Activated naive CD4-positive, alpha-beta T cell treated with anti-CD3 and anti-CD28 coated beads, Interleukin-2, amount 50 U/mL, for 16 hours (primary cell): ENCODE measurements at places on chromosomes 4 and X.

- no peak for DNase-seq
Measured at GRCh38 chrX:103666202-103667107, 20.0 kb downstream of the MORF4L2 start.

DNA sequence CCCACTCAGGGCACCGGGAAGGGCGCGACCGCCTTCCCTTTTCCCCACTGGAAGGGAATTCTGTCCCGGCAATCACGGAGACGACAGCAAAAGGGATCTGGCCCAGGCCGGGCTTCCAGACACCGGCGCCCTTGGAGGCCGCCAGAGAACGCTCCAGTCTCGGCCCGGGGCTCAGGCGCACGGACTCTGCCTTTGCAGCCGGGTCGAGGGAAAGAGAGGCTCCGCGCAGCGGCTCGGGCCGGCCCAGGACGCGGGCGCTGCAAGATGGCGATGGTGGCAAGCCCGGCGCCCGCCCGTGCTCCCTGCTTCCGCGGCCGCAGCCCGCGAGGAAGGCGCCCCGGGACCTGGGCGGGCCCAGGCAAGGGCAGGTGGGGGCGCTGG, 1.1 kb downstream of the CTBP1 start:
- no peak for DNase-seq

GRCh38 chr4:148445860-148446330, 3.7 kb upstream of the NR3C2 start:
- no peak for DNase-seq

DNA sequence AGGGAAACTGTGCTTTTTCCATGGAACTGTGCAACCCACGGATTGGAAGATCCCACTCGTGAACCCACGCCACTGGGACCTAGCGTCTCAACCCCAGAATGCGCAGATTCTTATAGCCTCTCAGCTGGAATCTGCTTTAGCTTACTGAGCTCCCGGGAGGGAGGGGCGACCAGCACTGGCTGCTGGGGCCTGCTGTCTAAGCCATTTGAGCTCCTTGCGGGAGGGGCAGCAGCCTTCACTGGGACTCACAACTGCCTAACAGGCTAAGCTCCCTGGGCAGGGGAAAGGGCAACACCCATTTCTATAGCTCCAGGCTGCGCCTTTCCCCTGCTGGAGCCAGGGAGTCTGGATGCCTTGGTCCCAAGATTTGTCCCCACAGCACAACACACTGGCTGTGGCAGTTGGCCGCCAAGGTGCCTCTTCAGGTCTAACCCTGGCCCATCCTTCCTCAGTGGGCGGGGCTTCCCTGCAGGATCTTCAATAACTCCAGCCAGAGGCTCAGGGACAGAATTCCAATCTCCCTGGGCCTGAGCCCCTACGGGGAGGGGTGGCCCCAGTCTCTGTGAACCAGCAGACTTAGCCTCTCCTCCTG, 451.7 kb upstream of the PITX2 start:
- DNase-seq: no peak

- DNase-seq: no peak
Measured at GRCh38 chrX:150063138-150063518, 124.8 kb upstream of the EOLA2 start.

DNA sequence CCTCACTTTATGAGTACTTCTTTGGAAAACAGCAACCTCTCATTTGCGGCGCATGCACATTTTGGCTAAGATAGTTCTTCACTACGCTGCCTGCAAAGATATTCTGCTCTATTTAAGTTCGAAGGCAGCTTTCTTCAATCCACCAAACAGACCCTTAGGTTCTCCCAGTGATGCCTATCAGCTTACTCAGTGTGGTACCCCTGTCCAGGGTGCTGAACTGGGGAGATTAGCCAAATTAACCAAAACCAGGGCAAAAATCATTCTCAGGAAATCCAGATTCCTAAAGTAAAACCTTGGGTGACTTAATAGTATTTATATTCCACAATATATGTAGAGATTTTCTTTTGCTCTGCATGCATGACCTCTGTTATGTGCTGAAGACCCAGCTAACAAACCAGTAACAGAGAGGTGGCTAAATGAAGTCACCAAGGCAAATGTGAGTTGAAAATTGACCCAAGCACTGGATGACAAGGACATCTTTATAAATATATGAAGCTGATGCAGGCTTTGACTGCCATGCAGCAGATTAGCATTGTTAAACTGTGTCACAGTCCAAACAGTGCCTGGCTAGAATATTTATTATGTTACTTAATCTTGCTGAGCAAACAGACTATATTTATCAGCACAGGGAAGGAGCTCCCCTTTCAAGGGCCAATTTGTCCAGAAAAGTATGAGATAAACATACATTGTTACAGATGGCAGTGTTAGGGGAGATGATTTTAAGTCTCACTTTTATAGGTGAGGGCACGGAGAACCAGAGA, 418.2 kb downstream of the STIM2 start:
- no peak for DNase-seq

DNA sequence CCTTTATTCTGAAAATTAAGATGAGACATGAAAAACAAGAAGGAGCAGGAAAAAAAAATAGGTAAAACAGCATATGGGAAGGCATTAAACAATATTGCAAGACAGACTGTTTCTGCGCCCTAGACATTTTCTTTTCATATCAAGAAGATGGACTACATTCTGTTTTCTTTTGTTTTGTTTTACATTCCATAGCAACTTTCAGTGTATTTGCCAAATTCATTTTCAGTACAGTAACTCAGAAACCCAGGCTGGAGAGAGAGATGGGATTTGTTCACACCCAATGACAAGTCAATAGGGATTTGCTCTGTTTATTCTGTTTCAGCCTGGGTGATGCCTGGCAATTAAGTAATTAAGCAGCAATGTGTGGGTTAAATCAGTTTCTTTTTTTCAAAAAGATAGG, 892.8 kb upstream of the DIAPH2 start:
- no peak for DNase-seq

DNA sequence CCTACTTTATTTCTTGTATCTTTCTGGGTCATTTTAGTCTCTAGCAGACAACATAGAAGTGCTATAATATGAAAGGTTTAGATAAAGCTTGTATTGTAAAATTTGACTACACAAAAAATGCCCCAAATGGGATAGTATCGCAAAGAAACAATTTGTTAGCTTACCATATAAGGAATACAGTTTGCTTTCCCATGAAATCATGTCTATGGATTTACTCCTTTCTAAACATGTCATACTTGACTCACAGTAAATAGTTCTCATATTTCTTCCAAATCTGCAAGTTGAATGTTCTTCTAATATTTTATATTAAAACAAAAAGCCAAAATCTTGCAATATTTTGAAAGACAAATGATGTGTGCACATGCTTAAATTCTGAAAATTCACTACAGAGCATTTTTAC, 103.9 kb downstream of the PPA2 start:
- DNase-seq: no peak

DNA sequence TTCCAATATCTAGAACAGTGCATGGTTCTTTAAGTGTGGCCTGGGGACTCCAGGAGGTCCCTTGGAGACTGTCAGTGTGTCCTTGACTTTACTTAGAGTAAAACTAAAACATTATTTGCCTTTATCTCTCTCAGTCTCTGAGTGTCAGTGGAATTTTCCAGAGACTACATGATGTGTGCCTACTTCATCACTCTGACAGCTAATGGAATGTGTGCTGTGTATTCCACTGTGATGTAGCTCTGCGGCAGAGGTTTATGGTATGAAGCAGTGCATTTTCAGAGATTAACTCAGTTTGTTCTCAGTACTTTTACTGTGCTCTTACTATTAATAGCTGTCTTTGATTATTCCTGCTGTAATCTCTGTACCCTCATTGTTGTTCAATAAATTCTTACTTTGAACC, 85.6 kb downstream of the MANBA start:
- no peak for DNase-seq

GRCh38 chr4:114146947-114147618, 167.6 kb upstream of the ARSJ start:
- DNase-seq: no peak
